ENCODE measurements at places on chromosomes 7 and 10.

- DNase-seq: no peak
Observed at GRCh38 chr10:95364342-95364741, 73.5 kb upstream of the PDLIM1 start.

GRCh38 chr10:63720676-63721075 is 199.5 kb downstream of the REEP3 start:
- no peak for DNase-seq

- no peak for DNase-seq
Observed at GRCh38 chr7:140058517-140058916, 4.2 kb downstream of the PARP12 start.

GRCh38 chr10:99775850-99776249 is 6.6 kb upstream of the ABCC2 start:
- no peak for DNase-seq

GRCh38 chr7:24834128-24834798 is 77.0 kb upstream of the GSDME start:
- no peak for DNase-seq

DNA sequence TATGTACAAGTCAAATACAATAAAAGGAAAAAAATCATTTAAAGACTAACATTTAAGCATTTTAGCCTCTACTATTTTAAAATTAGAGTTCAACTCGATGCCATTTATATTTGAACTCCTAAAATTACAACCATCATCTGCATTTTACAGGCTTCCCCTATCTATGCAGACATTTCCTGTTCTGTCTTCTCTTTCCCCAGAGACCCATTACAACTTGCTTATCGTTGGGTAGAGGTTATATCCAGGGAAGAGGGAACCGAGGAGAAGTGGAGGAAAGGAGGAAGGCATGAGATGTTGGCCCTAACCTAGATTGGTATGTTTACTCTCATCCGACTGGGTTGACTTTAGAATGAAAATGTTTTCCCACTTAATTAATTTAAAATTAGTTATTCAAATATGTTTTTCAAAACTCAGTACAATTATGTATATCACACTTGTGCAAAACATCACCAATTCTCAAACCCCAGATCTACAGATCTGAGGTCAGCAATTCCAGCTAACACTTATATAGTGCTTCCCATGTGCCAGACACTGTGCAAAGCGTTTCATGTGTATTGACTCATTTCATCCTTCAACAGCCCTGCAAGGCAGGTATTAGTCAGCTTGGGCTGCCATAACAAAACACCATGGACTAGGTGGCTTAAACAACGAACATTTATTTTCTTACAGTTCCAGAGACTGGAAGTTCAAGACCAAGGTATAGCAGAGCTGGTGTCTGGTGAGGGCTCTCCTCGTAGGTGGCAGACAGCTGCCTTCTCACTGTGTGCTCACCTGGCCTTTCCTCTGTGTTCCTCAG is 27.3 kb upstream of the HERPUD2 start:
- no peak for DNase-seq

GRCh38 chr10:130764651-130765050 is 546.9 kb downstream of the TCERG1L start:
- no peak for DNase-seq

GRCh38 chr7:18126281-18126680 is 98.6 kb upstream of the PRPS1L1 start:
- no peak for DNase-seq

DNA sequence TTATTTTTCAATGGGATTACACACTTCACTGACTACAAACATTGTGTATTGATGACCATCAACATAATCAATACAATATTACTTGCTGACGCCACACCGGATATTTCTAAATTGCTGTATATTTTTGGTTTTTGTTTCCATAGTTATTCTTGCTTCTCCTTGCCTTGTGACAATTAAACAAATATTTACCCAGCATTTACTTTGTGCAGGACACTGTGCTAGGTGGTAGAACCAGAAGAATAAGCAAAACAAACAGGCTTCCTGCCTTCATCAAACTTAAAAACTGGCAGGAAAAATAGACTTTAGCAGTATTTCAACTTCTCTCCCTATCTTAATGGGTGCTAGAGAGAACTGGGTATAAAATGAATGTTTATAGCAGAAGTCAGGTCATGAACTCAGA is 50.6 kb downstream of the ZNF277 start:
- DNase-seq: no peak

DNA sequence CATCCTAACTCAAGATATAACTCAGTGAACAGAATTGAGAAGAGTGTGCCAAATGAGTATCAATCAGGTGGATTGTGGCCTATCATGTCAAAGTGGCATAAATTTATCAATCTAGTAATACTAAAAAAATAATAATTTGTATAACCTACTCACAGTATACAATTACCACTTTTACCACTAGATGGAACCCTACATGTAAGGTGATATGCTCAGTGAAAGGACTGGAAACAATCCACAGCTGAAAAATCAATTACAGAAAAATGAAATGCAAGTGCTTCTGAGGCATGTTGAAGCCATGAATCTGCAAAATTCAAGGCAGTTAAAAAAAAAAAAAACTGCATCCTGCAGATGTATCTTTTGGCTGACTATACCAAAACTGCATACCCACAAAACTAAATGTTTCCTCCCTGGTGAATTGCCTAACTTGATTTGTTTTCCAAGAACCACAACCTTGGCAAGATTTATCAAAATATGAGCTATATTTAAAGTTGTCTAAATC is 13.9 kb downstream of the ARHGAP19 start:
- DNase-seq: no peak

DNA sequence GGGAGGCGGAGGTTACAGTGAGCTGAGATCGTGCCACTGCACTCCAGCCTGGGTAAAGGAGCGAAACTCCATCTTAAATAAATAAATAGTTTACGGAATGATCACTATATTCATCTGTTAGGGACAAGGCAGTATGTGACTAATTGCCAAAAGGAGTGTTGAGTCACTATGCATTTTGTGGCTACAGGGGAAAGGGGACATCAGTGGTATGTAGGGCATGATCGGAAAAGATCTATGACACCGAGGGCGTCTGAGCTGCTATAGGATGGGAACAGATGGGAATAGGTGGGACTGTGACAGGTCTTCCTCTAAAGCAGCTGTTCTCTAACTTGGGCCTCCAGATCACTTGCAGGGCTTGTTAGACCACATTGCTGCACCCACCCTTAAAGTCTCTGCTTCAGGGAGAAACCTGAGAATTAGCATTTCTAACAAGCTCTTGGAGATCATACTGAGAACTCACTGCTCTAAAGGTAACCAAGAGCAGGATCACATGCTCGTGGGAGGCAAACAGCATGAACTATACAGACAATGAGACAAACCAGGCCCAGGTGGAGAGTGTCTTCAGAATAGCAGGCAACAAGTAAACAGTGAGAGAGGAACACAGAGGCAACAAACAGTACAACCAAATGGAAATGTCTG is 65.1 kb upstream of the ITGA8 start:
- DNase-seq: no peak

- DNase-seq: no peak
Observed at GRCh38 chr7:137003566-137003965, 135.1 kb downstream of the CHRM2 start.

GRCh38 chr7:4203626-4204512 is 478.2 kb upstream of the FOXK1 start:
- no peak for DNase-seq

DNA sequence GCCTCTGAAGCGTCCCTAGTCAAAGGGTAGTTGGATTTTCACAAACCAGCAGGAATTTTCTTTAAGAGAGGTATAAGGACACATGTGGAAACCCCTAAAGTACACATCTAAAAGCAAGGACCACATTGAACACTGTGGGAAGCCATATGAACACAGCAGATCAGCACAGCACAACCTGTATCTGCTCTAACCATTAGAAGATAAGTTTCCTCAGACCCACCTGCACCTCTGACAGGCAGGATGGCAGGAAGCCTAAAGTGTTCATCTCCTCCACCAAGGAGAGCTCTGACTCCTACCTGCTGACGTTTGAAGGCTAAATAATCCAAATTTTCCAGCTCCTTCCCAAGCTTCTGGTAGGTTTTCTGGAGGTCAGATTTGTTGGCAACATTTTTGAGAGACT is 174.4 kb downstream of the CTNNA3 start:
- DNase-seq: no peak

Measured in activated CD4-positive, CD25-positive, alpha-beta regulatory T cell (primary cell).